ENCODE measurements at places on chromosomes 1 and 21.
A peak's percentile ranks its signal among the peaks of the same experiment; 100 is the strongest.

- no peak for DNase-seq
Observed at GRCh38 chr1:61434276-61434675, 290.7 kb downstream of the TM2D1 start.

- no peak for DNase-seq
Observed at GRCh38 chr1:217214551-217214950, 416.3 kb downstream of the GPATCH2 start.

GRCh38 chr1:16980473-16981268 is at the start of gene MFAP2:
Gene MFAP2 (minus strand): TSS chr1:16980620. CDS start chr1:16978273, 2,347 bp downstream.
- peak; percentile 48 for DNase-seq

- no peak for DNase-seq
Observed at GRCh38 chr1:226916497-226916896, 23.6 kb upstream of the COQ8A start.

- DNase-seq: no peak
Observed at GRCh38 chr1:22670352-22670975, 17.4 kb downstream of the C1QB start.

- DNase-seq: no peak
Observed at GRCh38 chr1:172068334-172068733, 227.0 kb downstream of the DNM3 start.

DNA sequence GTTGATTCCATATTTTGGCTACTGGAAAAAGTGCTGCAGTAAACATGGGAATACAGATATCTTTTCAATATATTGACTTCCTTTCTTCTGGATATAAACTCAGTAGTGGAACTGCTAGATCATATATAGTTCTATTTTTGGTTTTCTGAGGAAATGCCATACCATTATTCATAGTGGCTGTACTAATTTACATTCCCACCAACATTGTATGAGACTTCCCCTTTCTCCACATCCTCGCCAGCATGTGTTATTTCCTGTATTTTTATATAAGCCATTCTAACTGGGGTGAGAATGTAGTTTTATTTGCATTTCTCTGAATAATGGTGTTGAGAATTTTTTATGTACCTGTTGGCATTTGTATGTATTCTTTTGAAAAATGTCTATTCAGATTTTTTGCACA is 385.2 kb downstream of the NUF2 start:
- no peak for DNase-seq

DNA sequence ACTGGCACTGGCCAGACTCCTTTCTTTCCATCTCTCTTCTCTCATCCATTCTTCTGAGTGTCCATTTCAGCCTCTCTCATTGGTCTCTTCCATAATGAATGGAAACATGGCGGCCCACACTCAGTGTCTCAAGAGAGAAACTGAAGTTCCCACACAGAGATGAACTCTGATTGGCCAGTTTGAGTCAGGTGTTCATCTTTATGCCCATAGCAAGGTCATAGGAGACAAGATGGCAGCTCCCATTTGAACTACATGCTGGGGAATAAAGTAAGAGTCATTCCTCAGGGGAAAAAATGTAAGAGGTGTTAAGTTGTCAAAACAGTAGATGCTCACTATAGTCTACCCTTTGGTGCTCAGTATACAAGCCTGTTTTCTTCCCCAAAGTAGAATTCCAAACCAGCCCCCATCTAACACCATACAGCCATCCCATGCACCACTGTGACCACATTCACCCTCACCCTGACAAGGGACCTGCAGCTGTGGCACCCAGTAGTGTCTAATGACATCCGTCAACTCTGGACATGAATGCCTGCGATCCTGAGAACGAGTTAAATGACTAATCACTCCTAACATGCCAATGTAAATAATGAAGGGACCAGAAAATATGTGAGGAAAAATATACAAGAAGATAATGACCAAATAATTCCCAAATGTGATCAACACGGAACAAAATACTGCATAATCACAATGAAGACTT is 12.4 kb downstream of the CDA start:
- no peak for DNase-seq

DNA sequence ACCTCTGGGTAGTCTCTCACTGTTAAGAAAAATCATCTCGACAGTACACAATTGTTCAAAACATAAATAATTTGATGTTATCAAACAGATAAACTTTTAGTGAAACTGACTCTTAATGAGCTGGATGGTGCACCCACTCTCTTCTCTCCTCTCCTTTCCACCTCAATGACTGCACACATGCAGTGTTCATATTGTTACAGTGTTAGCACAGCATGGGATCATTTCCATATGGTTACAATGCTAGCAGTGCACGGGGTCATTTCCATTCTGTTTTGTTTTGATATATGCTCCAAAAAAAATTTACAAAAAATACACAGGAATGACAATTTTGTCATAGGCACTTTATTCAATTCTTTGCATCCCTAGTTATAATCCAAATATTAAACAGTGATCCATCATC is 26.4 kb upstream of the RNF187 start:
- no peak for DNase-seq

DNA sequence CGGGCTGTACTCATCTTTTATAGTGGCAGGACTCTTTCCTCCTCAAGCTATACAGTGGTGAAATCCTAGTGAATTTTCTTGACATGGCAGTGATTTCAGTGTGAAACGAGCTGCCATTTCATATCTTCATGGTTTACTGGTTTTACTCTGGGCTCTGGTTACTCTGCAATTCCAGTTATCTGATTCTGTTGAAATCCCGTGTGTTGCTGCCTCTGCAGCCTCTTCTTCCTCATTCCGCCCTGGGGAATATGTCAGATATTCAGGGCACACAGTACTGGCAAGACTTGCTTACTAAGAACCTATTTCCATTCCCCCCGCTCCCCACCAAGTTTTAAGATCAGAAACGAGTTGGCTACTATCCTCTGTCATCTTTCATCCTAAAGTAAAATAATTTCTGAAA is 7.9 kb upstream of the OR2B11 start:
- DNase-seq: no peak

DNA sequence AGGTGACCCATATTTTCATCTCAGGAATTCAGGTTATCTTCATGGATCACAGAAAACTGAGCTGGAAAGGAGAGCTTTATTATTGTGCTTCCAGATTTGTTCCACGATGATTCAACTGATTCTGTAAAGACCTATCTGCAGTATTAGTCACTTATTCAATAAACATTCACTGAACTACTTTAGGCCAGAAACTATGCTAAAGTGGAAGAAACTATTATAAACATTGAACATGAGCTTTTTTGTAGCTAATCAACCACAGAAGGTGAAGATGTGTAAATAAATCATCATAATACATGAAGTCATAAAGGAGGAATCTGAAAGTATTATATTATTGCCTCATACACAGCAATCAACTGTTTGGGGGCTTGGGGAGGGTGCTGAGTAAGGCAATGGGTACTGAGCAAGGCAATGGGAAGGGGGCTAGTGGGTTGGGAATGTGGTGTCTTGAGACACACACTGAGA is 30.6 kb upstream of the EXO1 start:
- DNase-seq: no peak

DNA sequence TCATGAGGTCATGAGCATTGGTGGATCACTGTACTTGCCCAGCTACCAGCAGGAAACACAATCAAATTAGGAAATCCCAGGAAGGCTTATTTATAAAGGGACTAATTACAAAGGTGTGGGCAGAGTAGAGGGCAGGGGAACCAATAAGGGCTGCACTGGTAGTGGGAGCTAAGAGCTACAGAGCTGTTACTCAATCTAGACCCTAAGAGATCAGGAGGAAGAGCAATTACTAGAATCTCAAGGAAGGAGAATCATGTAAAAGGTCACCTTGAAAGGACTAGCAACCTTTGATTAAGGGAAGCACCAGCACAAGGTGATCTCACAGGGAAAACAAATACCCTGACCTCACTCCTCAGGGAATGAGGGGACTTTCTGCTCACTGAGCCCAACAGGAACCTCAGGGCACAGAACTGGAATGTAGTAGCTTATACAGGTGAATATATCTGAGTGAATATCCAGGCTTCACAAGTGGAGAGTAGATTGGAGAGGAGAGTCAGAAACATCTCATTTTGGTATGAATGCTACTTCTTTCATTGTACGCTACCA is 66.8 kb downstream of the SAMSN1 start:
- DNase-seq: no peak

DNA sequence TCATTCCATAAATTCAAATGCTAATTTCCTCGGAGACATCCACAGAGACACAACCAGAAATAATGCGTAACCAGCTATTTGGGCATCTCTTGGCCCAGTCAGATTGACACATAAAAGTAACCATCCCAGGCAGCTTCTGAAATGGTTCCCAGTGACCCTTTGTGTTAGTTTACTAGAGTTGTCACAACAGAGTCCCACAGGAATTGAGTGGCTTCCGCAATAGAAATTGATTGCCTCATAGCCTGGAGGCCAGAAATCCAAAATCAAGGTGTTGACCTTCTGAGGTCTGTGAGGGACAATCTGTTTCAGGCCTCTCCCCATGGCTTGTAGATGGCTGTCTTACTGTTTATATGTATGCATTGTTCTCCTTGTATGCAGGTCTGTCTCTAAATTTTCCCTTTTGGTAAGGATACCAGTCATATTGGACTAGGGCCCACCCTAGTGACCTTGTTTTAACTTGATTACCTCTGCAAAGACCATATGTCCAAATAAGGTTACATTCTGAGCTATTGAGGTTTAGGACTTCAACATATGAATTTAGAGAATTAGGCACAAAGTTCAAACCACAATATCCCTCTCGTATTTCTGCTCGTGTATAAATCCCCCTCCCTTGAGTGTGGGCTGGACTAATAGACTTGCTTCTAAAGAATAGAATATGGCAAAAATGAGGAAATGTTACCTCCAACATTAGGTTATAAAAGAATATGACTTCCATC is 78.2 kb upstream of the FGGY start:
- no peak for DNase-seq

- DNase-seq: no peak
Observed at GRCh38 chr1:242139442-242139841, 140.5 kb upstream of the MAP1LC3C start.

DNA sequence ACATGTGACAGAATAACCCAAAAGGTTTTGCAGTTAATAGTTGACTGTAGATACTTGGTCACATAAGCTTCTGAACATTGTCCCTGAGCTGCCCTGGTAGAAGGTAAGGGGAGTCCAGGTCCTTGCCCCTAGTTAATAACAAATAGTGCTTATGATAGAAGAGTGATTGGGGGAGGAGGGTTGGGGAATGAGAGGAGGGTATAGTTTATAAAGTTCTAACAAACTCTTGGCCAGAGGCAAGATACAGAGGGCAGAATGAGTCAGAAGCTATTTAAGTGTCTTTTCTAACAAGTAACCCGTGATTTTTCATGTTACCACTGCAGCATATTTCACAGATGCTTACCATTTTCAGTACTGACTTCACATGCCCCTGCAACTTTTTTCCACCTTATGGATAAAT is 26.7 kb upstream of the MYOCOS start:
- DNase-seq: no peak

GRCh38 chr1:93768380-93768863 is 86.8 kb upstream of the BCAR3 start:
- no peak for DNase-seq

DNA sequence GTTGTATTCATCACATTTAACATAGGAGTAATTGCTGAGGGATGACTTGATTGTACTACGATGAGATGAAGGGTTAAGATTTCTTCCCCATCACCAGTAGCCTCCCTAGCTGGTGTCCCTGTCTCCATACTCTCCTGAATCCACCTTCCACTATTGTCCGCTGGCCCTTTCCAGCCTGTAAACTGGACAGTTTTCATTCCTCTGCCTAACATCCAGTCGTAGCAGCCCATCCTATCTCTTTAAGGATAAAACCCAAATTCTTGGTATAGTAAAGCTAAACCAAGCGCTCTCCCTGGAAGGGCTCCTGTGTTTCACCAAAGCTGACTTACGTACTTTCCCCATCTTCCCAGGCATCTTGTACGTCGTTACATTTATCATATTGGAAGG is 670 bp downstream of the COX20 start:
- peak; percentile 73 for DNase-seq

DNA sequence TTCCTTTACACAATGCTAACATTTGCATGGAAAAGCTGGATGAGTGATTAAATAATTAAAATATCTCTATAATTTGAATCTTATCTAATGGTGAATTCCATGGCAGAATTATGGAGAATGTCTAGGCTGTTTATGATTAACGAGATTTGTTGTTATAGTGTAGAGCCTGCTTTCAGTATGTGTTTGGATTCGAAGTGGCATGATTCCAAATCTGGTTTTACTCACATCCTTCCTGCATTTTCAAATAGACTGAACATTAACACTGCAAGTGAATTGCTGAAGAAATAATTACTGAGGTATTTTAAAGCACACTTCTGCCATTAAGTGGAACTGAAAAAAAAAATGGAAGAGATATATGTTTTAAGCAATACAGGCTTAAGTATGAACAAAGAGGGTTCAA is 5.1 kb upstream of the NEK7 start:
- no peak for DNase-seq

- DNase-seq: peak; percentile 82
Observed at GRCh38 chr21:46153247-46154154, 1.9 kb downstream of the FTCD start.

- DNase-seq: no peak
Observed at GRCh38 chr1:155253797-155254196, 1.5 kb downstream of the ENTREP3 start.

GRCh38 chr1:75528001-75528400 is 82.9 kb downstream of the SLC44A5 start:
- DNase-seq: no peak

DNA sequence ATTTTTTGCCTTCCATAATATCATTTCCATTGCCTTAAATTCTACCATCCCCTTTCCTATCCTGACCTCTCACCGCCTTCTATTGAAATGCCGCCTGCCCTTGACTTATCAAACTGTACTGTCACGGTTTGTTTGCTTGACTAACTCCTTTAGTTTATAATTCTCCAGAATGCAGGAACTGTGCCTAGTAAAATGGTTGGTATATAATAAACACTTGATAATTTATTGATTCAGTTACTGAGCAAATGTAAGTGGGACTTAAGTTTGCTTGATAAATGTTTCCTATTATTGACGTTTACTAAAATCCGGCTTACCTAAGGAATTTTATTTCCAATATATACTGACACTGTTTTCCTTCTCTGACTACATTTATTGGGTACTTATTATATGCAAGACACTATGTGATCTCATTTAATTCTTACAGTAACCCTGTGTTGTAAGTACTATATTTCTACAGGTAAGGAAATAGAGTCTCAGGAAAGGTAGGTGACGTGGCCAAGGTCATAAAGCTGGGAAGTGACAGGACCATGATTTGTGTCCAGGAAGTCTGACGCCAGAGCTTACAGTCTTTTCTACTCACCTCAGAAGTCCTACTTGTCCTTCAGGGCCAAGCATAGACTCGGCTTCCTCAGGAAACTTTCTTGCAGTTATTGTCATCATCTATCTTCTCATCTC is 35.7 kb downstream of the DPT start:
- DNase-seq: no peak

DNA sequence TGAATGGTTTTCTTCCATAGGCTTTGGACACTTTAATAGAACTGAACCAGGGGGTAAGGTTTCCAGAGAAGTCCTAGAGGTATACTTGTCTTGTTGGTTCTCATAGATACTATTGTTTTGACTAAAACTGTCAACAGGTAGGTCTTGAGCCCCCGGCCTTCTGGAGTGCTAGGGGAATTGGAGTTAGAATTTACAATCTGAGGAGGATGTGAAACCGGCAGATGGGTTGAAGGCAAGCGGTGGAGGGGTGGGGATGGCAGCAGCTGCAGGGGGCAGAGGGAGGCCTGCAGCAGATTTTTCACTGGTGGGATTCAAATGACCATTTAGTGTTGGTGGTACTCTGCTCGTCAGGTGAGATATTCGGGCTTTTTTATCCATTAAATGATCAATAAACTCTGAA is 4.3 kb upstream of the CD1D start:
- DNase-seq: no peak

GRCh38 chr1:15088281-15088971 is 65.1 kb upstream of the TMEM51 start:
- no peak for DNase-seq

GRCh38 chr21:45417951-45418300 is 13.0 kb downstream of the COL18A1 start:
- DNase-seq: no peak

All from muscle of back (tissue), 13 donors.